ENCODE measurements at places on chromosomes 4 and X.
A peak's percentile ranks its signal among the peaks of the same experiment; 100 is the strongest.

DNA sequence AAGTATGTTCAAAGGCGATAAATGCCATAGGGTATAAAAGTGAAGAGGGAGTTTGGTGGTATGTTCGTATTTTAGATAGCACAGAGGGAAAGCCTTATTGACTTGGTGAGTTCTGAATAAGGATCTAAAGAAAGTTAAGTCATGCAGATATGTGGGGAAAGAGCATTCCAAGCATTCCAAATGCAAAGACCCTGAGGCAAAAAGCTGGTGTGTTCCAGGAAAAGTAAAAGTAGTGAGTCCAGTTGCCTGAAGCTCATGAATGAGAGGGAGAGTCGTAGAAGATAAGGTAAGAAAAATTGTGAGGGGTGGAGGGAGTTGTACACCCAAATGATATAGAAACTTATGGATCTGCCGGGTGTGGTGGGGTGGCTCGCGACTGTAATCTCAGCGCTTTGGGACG lies 426.7 kb downstream of the RPA4 start:
- peak; percentile 42 for DNase-seq

GRCh38 chr4:89829470-89830138 lies 7.4 kb downstream of the SNCA start:
- peak; percentile 81 for DNase-seq

- DNase-seq: no peak
Observed at GRCh38 chr4:180372691-180373090, 1870.5 kb upstream of the TENM3 start.

DNA sequence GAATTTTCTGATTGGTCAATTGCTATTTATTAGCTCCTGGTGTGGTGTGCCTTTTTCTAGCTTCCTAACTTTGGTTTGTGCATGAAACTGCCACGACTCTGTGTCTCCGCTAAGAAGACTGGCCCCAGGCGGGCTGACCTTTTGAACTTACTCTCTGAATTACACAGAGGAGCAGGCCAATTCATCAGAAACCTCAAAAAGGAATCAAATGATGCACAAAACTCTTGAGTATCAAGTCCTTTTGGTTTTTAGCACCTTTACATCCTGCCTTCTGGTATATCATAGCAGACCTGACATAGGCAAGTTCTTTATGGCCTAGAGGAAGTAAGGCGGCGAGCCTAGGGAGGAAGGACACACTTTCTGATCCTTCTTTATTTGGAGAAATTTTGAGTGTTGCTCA lies 17.6 kb downstream of the TKTL1 start:
- no peak for DNase-seq

GRCh38 chr4:155973639-155974475 lies 20.2 kb upstream of the CTSO start:
- peak; percentile 30 for DNase-seq

GRCh38 chrX:119121341-119121740 lies 6.3 kb downstream of the KIAA1210 start:
- DNase-seq: peak; percentile 18

DNA sequence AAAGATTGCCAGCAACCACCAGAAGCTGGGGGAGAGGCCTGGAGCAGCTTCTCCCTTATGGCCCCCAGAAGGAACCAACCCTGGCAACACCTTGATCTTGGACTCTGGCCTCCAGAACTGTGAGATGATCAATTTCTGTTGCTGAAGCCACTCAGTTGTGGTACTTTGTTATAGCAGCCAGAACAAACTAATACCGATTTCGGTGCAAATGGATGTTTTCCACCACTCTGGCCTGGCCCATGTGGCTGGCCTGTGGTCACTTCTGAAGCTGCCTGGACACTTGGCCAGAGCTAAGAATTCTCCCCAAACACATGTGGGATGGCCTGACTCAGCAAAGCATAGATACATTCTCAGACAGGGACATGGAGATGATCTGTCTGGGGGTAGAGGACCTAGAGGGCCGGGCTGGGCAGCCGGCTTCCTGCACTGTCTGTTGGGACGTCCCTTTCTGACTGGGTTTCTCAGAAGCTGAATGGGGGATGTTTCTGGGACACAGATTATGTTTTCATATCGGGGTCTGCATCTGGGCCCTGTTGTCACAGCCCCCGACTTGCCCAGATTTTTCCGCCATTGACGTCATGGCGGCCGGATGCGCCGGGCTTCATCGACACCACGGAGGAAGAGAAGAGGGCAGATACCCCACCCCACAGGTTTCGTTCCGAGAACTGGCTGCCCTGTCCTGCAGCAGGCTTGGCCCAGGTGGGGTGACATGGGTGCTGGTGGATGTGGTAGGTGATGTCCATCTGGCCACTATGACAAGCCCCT lies 4.1 kb downstream of the FOXP3 start:
- DNase-seq: no peak

DNA sequence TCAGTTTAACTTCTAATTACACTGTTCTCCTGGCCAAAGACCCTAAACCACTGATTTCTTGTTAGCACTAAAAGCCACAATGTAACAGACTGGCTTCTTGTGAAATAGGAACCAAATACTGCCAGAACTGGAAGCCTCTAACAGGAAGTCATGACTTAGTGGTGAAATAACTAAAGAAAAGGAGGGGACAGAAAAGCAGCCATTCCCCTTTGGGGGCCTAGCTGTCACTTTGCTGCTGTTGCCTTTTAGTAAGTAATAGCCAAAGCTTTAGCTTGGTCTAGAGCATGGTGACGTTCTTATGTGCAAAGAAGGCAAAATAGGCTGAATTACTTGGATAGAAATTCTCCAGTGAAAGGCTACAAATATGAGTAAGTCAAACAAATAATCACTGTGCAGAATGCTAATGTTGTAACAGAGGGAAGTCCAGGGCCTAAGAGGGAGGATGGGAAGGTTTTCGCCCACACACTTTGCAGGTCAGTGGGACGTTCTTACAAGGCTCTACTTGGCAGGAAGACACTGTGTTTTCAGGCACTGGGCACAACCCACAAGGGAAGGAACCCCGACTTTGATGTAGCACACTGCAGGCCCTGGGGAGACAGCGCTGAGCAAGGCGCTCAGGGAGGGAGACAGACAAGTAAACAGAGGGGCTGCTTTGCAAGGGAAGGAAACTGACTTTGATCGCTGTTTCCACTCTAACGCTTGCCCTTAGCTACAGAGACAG lies 16.7 kb downstream of the GAB3 start:
- peak; percentile 81 for DNase-seq

GRCh38 chr4:70877556-70877955 lies 24.6 kb upstream of the MOB1B start:
- no peak for DNase-seq
